GM19239 (cell line): ENCODE measurements at places on chromosomes 12 and 14.
A peak's percentile ranks its signal among the peaks of the same experiment; 100 is the strongest.

DNA sequence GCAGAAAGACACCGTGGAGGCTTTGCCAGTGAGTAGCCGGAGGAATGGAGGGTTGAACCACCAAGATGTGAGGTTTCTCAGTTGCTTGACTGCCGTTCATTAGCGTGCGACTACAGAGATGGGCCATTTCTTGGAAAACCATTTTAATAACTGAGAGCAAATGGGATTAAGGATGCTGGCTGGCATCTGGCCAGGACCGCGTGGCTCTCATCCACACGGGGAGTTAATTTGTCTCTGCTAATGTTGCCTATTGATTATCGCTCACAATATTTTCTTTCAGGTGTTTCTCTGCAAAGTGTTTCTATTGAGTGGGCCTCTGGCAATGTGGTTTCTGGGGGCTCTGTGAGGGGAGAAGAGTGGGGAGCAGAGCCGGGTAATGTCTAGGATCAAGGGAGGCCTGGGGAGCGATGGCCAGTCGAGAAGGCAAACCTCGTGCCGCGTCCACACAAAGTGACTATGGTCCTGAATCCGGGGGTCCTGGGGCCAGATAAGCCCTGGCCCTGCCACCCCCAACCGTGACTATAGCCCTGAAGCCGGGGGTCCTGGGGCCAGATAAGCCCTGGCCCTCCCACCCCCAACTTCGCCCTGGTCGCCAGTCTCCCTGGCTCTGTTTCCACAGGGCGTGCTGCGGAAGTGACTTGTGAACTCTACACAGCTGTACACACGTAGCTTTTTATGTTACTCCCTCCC lies 110.6 kb downstream of the PRMT8 start:
- DNase-seq, result no peak

GRCh38 chr14:94748667-94749347 lies 21.1 kb downstream of the GSC start:
- no peak for DNase-seq

DNA sequence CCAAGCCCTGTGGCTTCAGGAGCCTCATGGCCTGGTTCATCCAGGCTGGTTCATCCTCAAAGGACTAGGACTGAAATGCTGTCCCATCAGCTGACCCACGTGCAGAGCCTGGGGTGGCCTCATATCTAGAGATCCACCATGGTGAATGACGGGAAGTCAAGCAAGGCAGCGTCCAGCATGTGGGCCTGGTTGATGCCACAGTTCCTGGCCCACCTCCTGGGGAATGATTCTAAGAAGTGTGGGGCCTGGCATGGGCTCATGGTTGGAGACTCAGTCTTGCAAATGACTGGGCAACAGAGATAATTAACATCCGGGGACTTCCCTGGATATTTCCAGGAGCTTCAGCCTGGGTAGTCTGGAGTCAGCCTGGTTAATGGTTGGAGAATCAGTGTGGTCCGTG lies 302.4 kb upstream of the SFSWAP start:
- DNase-seq, result no peak

DNA sequence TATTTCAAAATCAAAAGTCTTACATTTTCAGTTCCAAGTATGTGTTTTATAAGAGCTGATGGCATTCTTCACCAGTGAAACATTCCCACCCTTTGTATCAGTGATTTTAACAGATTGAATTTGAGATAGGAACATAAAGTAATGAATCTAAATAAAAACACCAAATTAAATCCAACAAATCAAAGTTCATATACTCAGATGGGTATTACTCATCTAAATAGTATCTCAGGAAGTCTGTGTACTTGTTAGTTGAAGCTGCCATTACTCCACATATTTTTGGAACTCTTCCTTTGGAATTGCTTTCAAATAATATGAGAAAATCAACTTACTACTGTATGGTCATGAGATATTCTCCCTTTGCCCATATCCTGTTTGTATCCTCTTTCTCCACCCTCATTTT lies 89.1 kb downstream of the MIA2 start:
- DNase-seq, result no peak

- DNase-seq, result no peak
Observed at GRCh38 chr14:32201193-32201815, 541 bp upstream of the RNU6-7 start.

- no peak for DNase-seq
Observed at GRCh38 chr14:67173719-67174118, 15.5 kb upstream of the GARIN2 start.

DNA sequence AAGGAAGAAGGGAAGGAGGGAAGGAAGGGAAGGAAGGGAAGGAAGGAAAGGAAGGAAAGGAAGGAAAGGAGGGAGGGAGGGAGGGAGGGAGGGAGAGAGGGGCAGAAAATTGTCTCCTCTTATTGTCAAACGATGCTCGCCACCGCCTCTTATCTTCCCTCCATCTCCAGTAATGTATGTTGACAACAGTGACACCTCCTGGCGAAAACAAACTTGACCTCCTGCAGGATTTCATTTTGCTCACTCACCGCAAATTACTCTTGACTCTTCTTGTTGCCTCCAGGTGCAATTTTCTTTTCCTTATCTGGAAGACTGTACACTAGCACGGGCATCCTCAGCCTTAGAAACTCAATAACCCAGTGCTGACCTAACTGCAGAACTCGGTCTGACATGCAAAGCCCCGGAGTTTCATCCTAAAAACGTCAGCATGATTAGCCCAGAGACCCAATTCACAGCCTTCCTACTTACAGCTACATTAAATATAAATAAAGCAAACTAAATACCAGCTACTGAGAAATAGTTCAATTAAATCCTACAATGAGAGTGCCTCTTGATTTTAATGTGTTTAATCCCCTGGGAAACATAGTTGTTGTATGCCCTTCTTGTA lies 512.4 kb upstream of the TMPO start:
- DNase-seq, result peak; percentile 2

GRCh38 chr14:49893309-49894213 lies 679 bp downstream of the ARF6 start:
- peak; percentile 36 for DNase-seq

DNA sequence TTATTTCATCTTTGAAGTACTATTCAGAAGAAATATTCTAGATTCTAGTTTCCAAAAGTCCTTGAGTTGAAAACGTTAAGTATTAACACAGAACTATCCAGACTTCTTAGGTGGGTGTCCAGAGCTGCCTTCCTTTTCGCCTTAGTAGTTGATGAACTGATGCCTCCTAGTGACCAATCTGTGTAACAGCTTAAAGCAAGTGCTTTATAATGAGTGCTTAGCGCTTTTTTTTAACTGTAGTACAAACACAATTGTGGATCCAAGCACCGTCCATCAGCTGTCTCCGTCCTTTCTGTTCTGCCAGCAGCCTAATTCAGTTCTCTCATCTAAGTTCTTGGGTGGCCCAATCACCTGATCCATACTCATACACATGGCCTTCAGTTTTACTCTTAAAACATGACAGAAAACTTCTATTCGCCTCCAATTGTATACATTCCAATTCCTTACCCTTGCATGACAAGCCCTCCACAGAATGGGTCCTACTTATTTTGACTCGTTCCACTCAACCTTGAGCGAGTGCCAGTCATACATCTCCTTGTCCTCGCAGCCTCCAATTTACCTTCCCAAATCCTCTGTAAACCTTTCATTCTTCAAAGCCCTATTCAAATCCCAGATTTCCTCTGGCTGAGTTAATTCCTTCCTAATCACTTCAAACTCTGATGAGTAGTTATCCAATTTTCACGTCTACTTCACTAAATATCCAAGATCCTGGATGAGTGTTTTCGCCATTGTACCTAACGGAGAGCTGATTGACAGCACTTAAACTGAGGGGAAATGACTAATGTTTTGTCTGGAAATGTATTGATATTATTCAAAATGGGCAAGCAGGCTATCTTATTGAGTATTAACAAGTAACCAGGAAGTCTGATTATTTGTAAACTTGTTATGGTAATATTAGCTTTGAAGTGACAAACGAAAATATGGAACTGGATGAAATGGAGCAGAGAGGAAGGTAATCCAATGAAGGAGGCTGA lies 5.8 kb upstream of the PHLDA1 start:
- no peak for DNase-seq
